ENCODE measurements at places on chromosomes 5 and 9. TPM values are rescaled to one million over a fixed set of nuclear protein-coding genes. Genes with fewer than 3 reads are reported as not detected.

RASEF gene
- polyA plus RNA-seq = 1.3 TPM

DMGDH gene
- polyA plus RNA-seq = 3.7 TPM

ELOVL7 gene
- 3.0 TPM for polyA plus RNA-seq

SLC36A1 gene
- 3.1 TPM for polyA plus RNA-seq

FAM78A gene
- 0.70 TPM for polyA plus RNA-seq

OTP gene
- not detected for polyA plus RNA-seq

SPINK4 gene
- not detected for polyA plus RNA-seq

CDH9 gene
- not detected for polyA plus RNA-seq

FOXD4L3 gene
- polyA plus RNA-seq = not detected

PTGDS gene
- polyA plus RNA-seq = 185 TPM

DAB2 gene
- 10.8 TPM for polyA plus RNA-seq

GMCL2 gene
- polyA plus RNA-seq = not detected

PCDHGA2 gene
- polyA plus RNA-seq = 0.56 TPM

SHOC1 gene
- 0.01 TPM for polyA plus RNA-seq

FGD3 gene
- polyA plus RNA-seq = 7.0 TPM

ABLIM3 gene
- 148 TPM for polyA plus RNA-seq

RBM22 gene
- 24.4 TPM for polyA plus RNA-seq

ELAVL2 gene
- polyA plus RNA-seq = not detected

TMEM141 gene
- polyA plus RNA-seq = 81.8 TPM

BARX1 gene
- polyA plus RNA-seq = 0.51 TPM

FAM169A gene
- polyA plus RNA-seq = 0.30 TPM

PDGFRB gene
- 70.7 TPM for polyA plus RNA-seq

GFM2 gene
- 7.8 TPM for polyA plus RNA-seq

BTNL3 gene
- polyA plus RNA-seq = 0.22 TPM

SLC46A2 gene
- polyA plus RNA-seq = 0.42 TPM

TOR2A gene
- polyA plus RNA-seq = 9.6 TPM

GLRA1 gene
- not detected for polyA plus RNA-seq

NAA35 gene
- 7.3 TPM for polyA plus RNA-seq

ACSL6 gene
- 0.11 TPM for polyA plus RNA-seq

TEX48 gene
- polyA plus RNA-seq = not detected

NR4A3 gene
- 0.52 TPM for polyA plus RNA-seq

FCN2 gene
- polyA plus RNA-seq = 0.84 TPM

PFN3 gene
- not detected for polyA plus RNA-seq

IL3 gene
- not detected for polyA plus RNA-seq

ABCA2 gene
- polyA plus RNA-seq = 33.1 TPM

NMUR2 gene
- polyA plus RNA-seq = not detected

C5orf52 gene
- polyA plus RNA-seq = not detected

MEF2C gene
- polyA plus RNA-seq = 15.6 TPM

TAS2R1 gene
- not detected for polyA plus RNA-seq

AQP3 gene
- polyA plus RNA-seq = 6.6 TPM

SLC6A18 gene
- polyA plus RNA-seq = not detected

EDIL3 gene
- polyA plus RNA-seq = 1.0 TPM

SV2C gene
- 0.04 TPM for polyA plus RNA-seq

PHYHD1 gene
- polyA plus RNA-seq = 51.5 TPM

OR13C2 gene
- polyA plus RNA-seq = not detected

PDE6A gene
- not detected for polyA plus RNA-seq

SPRY4 gene
- 34.1 TPM for polyA plus RNA-seq

C5orf58 gene
- not detected for polyA plus RNA-seq

TMEFF1 gene
- polyA plus RNA-seq = not detected

EIF4E1B gene
- not detected for polyA plus RNA-seq

KIF12 gene
- 38.8 TPM for polyA plus RNA-seq

SHISAL2B gene
- 7.0 TPM for polyA plus RNA-seq
